ENCODE measurements at places on chromosomes 6 and 20. TPM values are rescaled to one million over a fixed set of nuclear protein-coding genes. Genes with fewer than 3 reads are reported as not detected.

PRSS35 gene
- 1.4 TPM for total RNA-seq

MLIP gene
- not detected for total RNA-seq

BPI gene
- total RNA-seq, result not detected

SULF2 gene
- total RNA-seq, result 31.2 TPM

RNGTT gene
- total RNA-seq, result 20.8 TPM

C20orf144 gene
- total RNA-seq, result 0.26 TPM

- DNase-seq, result no peak
These were observed 656.0 kb downstream of the KIF16B start for GRCh38 chr20:15917283-15917682.

GRCh38 chr6:35919085-35919826 lies 1.6 kb downstream of the SRPK1 start:
- no peak for DNase-seq

- DNase-seq, result no peak
These were observed 228.7 kb upstream of the PLN start for GRCh38 chr6:118319416-118319815.

GRCh38 chr6:163768905-163769304 lies 354.4 kb downstream of the QKI start:
- DNase-seq, result no peak

DNA sequence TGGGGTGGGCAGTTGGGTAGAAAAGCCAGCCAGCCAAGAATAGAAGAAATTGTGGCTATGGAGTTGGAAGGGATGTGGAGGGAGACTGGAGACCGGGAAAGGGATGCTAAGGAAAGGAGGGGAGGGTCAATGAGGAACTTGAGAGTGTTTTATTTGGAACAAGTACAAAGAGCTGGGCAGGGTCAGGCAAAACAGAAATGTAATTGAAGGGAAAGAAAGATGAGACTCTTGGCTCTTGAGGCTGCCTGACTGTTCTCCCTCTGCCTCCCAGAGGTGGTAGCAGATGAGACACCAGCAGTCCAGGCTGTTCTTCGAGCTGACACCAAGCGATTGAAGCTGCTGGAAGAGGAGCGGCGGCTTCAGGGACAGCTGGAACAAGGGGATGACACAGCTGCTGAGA lies 12.7 kb downstream of the ABCF1 start:
- no peak for DNase-seq

GRCh38 chr6:130240232-130240631 lies 17.5 kb upstream of the SAMD3 start:
- DNase-seq, result no peak

DNA sequence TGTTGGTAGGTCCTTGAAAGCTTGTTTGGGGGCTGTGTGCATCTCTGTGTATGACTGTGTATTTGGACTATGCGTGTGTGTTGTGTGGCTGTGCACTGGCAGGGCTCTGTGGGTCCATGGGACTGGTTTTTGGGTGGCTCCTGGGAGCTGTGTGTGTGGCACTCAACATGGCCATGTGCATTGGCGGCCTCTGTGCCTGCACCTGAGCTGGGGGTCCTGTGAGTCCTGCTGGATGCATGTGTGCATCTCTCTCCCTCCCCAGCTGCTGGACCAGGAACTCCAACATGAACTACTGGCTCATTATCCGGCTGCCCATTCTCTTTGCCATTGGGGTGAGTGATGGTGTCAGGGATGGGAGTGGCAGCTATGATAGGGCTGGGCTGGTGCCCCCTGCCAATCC lies 30.1 kb downstream of the GLP1R start:
- DNase-seq, result peak; percentile 11

DNA sequence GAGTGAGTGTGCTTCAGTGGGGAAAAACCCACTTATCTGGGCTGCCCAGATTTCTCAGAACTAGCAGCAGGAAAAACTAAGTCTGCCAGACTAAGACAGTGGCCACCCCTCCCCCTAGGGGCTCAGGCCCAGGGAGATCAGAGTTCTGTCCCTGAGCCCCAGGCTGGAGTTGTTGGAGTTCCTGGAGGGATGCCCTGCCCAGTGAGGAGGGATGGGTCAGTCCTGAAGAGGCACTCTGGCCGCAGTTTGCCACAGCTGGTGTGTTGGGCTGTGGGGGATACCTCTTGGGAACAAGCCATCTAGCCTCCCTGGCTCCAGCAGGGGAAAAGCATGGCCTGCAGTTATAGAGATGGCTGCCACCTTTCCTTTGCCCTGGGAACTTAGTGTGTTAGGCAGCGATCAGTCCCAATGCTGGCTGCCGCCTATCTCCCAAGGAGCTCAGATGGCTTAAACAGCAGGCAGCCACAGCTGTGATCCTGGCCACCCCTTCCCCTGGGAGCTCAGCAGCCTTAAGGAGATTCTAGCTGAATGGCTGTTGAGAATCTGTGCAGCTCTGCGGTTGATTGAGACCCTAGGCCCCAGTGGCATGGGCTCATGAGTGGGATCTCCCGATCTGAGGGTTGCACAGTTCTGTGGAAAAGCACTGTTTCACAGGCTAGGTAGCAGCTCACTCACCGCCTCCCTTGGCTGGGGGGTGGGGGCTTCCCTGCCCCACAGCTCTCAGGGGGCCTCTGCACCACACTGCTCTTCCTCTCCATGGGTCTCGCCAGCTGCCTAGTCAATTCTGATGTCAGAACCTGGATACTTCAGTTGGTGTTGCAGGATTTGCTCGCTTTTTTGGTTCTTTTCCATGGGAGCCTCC lies 13.2 kb downstream of the SIRPG start:
- DNase-seq, result no peak

DNA sequence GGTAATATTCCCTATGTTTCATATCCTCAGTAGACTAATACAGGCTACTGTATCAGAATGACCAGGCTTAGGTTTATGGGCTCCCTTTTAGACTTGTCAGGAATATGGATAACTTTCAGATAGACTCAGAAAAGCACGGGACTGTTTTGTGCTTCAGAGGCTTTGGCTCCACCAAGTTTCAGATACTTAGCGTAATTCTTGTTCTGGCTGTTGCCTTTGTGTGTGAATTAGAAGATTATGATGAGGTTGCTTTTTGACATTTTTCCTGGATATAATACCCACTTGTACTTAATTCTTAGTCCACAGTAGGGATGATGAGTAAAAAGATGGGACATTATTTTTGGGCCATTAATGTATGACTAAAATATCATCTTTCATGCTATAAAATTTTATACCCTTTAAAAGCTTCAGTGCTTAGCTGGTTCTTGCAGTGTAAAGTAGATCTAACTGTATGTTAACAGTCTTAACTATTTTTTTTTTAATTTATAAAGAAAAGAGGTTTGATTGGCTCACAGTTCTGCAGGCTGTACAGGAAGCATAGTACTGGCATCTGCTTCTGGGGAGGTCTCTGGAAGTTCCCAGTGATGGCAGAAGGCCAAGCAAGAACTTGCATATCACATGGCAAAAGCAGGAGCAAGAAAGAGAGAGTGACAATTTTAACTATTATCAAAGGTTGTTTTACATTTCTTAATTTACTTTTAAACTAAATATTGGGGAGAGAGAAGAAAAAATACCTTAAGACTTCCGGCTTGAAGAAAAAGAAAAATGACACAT lies 120.7 kb downstream of the ZFAND3 start:
- no peak for DNase-seq

- no peak for DNase-seq
These were observed 113.0 kb downstream of the MANEA start for GRCh38 chr6:95690328-95690727.

- no peak for DNase-seq
These were observed 35.4 kb downstream of the PIM1 start for GRCh38 chr6:37205175-37205996.

DNA sequence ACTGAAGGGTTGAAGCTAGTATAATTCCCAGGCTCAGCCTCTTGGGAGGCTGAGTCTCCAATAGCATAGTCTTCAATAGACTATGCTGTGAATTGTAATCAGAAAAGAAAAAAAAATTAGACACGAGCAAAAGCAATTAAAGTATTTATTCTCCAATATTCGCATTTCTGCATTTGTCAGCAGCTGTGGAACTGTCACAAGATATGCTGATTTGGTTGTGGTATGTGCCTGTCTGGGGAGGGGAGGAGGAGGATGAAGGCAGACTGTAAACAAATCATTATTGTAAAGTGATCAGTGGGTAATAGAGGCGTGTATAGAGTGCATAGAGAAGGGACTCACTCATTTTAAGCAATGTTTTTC lies 10.1 kb upstream of the BICRAL start:
- no peak for DNase-seq

DNA sequence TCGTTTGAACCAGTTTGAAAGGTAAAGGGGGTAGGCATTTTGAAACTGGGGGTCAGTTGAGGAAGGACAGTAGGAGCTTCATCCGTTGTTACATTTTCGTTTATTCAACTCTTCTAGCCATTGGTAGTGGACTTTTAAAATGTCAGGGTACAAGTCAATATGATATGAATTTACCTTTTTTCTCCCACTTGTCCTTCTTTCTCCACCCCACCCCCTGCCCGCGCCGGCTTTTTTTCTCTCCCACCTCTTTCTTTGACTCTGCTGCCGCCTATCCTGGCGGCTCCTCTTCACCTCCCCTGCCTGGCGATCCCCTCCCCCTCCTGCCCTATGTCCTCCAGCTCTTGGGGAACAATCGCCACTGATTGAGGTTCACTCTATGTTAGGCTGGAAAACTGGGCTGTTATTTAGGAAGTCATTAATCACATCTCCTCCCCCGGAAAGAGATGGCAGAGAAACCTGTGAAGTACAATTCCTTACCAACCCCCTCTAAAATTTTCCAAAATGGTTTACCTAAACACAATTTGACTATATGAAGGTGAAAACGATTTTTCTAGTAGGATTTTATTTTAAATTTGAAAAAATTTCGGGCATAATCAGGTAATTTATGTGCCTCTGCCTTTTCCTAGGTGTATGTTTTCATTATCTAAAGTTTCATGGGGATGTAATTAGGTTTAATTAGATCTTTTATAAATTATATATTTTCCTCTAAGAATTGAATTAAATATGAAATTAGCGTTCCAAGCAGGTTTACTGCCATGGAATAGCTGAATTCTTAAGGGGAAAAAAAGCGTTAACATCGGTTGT lies 778 bp upstream of the LIN28B start:
- DNase-seq, result peak; percentile 85

GRCh38 chr6:39646751-39647420 lies 78.3 kb downstream of the KIF6 start:
- DNase-seq, result no peak

DNA sequence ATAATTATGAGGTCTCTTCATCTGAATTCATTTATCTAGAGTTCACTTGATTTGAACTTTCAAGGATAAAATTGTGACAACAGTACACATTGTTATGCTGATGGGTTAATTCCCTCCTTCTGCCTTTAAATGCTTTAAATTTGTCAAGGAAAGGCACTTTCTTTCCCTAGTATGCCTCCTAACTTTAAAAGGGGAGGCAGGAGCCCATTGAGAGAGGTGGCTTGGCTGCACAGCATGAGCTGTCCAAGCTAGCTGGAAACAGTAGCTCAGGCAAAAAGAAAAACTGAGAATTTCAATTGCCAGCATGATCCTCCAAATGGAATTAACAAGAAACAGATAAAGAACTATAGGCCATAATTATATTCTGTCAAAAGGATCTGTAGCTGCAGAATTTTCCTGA lies 243.3 kb upstream of the GRIK2 start:
- no peak for DNase-seq

GRCh38 chr6:96844530-96844929 lies 7.3 kb upstream of the GPR63 start:
- no peak for DNase-seq
